ENCODE measurements at places on chromosomes 12 and 14.
A peak's percentile ranks its signal among the peaks of the same experiment; 100 is the strongest.

DNA sequence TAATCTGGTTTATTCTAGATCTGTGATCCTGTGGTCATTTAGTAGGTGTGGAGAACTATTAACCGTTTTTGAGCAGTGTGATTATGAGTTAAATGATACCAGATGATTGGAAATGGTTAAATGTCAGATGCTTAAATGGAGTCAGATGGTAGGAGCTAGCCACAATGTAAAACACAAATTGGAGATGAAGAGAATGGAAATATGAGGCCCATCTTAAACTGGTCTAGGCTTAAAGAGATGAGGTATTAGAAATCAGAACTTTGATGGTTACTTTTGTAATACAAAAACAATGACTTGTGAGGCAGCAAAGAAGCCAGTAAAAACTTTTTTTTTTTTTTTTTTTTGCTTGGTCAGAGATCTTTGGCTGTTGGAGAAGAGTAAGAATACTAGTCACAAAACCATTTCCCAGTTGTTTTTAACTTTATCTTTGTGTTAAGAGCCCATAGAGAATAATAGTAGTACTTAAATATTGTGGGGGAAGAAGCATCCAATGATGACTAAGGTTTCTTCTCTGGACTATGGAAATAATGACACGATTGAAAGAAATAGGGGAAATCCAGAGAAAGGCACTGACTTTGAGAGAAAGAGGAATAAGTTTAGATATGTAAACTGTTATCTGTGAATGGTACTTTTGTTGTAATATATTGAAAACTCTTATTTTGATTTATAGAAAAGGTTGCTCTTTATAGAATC, 95.9 kb downstream of the WNK1 start:
- no peak for DNase-seq

- no peak for DNase-seq
Observed at GRCh38 chr12:119672194-119672593, 4.3 kb downstream of the PRKAB1 start.

GRCh38 chr14:65961004-65961403, 525.2 kb upstream of the CCDC196 start:
- peak; percentile 8 for DNase-seq

DNA sequence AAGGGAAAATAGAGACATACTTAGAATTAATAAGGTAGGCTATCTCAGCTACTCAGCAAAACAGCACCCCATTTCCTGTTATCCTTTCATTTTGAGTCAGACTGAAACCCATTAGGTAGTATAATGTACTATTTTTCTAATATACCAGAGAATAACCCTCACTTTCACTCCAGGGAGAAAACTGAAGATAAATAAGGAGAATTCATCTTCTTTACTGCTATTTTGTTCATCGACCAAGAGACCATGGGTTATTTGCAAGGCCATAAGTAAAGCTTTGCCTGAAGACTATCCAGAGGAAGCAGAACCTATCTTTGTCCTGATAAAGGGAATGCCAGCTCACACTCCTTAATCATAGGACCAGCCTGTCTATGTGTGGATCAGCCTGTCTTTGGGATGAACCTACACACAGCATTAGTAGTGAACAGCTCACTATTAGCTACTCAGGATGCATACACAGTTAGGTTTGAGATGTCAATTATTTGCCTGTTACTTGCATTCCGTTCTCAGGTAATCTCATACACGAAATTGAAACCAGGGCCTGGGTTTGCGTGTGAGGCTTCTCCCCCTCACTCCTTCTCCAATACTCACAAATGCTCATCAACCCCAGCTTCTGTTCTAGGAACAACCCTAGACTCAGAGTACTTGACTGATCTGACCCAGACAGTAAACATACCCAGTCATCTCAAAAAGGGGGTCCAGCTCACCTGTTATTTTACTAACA, 124.4 kb downstream of the DAD1 start:
- DNase-seq: no peak

GRCh38 chr14:75627406-75627805, 33.3 kb downstream of the ERG28 start:
- no peak for DNase-seq

- no peak for DNase-seq
Observed at GRCh38 chr12:19783547-19784444, 344.5 kb downstream of the AEBP2 start.

DNA sequence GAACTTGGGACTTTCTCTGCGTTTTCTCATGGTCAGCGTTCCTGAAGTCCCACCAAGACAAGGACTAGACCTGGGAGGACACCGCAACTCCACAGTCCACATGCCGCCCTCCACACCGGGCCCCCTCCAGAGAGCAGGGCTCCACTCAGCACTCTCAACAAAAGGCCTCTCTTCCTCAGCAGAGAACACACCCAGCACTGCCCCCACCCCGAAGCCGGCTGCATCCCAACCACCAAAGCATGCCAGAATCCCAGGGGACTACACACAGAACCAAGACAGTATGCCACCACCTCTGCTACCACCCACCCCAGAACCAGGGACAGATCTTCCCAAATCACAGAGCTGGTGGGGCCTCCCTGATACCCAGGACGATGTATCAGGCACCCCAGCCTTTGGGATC, 88.3 kb downstream of the BCL11B start:
- no peak for DNase-seq

- DNase-seq: no peak
Observed at GRCh38 chr14:65287264-65288131, 125.0 kb upstream of the FUT8 start.

GRCh38 chr12:132774159-132774558, 12.5 kb upstream of the ANKLE2 start:
- DNase-seq: no peak

DNA sequence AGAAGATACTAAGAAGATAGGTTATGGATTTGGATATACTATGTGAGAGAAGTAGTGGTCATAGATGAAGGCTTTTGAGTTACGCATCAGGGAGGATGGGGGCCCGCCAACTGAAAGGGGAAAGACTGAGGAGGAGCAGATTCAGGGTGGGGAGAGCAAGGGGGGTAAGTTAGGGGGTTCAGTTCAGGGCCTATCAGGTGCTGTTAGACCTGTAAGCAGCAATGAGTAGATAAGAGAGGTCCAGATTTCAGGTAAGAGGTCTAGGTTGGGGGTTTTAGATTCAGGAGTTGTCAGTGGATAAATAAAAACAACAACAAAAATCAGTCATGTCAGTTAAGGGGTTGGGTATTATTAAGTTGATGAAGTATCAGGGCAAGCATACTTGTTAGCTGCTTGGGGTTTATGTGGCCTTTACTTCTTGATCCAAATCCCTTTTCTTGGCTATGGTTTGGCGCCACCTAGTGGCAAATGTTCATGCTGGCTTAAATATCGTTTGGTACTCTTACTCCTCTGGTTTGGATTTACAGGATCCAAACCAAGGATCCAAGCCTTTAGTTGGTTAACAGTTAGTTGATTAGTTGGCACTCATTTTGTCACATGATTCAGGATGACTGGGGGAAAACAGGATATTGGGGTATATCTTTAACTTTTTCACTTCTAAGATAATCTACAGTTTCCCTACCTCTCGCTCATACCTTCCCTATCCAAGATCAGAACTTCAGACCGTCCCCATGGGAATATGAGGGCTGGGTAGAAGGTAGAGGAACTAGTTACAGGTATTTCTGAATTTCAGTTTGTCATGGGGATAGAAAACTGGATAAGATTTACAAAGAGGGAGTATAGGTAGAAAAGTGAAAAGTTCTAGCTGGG, 65.1 kb downstream of the PCNX1 start:
- DNase-seq: peak; percentile 84

GRCh38 chr12:93176610-93177126, 201.1 kb upstream of the NUDT4 start:
- DNase-seq: no peak

GRCh38 chr12:27966870-27967269, 5.7 kb downstream of the PTHLH start:
- DNase-seq: no peak

- DNase-seq: peak; percentile 81
Observed at GRCh38 chr12:108563136-108563803, 874 bp downstream of the ISCU start.

GRCh38 chr12:8947737-8948136, 1.7 kb downstream of the M6PR start:
- DNase-seq: no peak

DNA sequence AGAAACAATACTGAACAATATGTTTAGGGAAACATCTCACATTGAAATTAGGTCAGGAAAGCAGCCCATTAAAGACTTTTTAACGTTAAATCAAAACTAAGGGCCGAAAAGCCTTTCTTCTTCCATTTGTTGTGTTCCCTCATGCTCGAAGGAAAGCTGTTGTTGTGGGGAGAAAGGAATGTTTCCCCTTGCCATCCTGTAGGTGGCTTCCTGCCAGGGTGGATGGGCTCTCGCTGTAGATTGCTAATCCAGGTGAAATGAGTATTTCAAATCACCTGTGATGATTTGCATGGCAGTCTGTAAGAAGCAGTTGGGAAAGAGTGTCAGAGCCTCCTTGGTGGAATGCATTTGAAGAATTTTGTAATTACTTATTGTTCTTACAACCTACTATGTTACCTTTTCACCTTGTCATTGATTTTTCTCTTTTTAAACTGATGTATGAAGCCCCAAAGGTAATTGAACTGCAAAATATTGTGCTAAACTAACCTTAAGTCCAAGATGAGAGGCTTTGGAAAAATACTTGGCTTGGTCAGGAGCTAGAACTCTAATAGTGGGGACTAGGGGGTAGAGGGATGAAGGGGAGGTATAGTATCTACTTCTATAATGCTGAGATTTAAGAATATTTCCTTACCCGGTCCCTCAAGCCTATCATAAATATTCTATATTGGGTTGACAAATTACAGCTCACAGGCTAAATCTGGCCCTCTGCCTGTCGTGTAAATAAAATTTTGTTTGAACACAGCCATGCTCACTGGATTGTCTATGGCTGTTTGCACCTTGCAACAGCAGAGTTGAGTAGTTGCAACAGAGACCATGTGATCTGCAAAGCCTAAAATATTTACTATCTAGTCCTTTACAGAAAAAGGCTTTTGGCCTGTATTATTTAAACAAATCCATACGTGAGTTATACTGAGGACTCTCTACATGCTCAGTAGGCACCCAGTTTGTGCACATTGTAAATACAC, 7.7 kb upstream of the DCP1B start:
- DNase-seq: no peak

DNA sequence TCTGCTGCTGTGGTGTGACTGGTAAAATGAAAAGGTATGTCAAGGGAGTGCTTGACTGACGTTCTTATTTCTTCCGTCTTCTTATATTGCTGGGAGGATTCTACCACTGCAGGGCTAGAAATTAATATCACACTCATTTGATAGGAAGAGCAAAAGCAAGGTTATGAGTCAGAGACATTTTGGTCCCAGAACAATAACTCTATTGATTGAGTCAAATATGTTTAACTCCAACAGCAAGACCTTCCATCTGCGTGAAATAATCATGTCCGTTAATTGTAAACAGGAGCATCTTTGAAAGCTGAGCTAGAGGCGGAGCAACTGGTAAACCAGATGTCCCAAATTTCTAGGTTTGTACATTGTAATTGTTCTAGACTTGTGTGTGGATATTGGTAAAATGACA, 1293.6 kb downstream of the AACS start:
- no peak for DNase-seq

- DNase-seq: no peak
Observed at GRCh38 chr12:46390881-46391280, 18.3 kb upstream of the SLC38A2 start.

DNA sequence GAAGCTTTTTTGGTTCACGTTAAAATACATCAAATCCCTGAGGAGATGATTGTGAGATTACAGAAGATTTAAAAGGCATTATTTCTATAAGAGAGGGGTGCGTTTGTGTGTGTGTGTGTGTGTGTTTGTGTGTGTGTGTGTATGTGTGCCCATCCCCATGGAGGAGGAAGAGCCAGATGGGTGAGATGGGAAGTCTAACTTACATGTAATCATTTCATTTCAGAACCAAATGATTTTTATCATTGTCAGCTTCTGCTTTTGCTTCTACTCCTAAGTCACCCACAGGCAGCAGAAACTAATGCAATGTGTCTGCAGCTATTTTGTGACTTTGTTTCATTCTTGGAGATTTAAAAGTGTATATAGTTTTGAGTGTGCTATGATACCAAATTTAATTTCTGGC, 68.7 kb downstream of the SLC4A8 start:
- DNase-seq: no peak

DNA sequence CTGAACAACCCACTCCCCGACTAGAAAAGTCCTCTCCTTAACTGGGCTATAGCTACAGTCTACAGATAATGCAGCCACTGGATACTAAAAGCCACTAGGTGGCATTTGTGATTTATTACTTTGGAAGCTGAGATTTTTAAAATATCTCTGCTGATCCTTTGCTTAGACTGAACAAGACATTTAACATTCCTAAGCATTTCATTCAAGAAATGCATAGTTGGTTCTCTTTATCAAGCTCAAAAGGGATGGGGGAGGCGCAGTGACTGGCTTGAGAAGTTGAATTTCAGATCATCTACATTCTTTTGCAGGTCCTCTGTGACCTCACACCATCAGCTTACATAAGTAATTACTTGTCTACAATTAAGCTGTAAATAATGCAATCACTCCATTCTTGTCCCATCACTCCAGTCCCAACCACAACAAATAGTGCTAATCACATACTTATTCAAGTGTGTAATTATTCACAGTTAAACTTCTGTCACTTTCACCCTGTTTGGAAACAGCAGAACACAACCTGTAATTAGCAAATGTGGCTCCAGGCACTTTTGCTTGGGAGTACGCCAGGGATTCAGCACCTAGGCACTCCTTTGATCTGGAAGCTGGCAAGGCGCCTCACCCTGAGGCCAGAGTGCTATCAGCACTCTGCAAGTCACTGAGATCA, 203.6 kb downstream of the NOVA1 start:
- peak; percentile 34 for DNase-seq

- DNase-seq: no peak
Observed at GRCh38 chr12:30439201-30439600, 256.5 kb downstream of the IPO8 start.

DNA sequence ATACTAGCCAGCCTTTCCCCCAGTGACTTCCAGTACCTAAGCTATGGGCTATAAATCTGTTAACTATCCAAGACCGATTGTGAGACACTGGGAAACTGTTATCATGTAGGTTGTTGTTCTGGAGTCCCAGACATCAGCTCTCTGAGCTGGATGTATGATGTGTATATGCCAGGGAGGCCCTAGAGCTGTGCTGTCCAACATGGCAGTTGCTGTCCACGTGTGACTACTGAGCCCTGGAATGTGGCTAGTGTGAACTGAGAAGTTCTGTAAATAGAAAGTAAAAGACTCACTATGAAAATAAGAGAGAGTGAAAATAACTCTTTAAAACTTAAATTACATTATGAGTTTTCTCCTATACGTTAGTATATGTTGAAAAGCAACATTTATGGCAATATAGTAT, 755.8 kb upstream of the FBXO33 start:
- no peak for DNase-seq

DNA sequence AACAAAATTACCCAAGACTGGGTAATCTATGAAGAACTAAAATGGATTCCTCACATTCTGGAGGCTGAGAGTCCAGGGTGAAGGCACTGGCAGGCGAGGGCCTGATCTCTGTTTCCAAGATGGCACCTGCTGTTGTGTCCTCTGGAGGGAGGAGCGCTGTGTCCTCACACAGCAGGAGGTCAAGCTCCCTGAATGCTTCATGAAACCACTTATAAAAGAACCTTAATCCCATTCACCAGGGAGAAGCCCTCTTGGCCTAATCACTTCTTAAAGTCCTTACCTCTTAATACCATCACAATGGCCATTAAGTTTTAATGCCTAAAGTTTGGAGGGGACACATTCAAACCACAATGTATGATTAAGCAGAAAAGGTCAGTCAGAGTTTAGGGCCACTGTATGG, 172.4 kb downstream of the EMP1 start:
- no peak for DNase-seq

GRCh38 chr12:47321436-47321835, 241.7 kb upstream of the AMIGO2 start:
- DNase-seq: no peak

GRCh38 chr14:85415015-85415712, 114.8 kb upstream of the FLRT2 start:
- no peak for DNase-seq
